Glutamatergic neuron (in vitro differentiated cells): ENCODE measurements at places on chromosomes 4 and X.

DNA sequence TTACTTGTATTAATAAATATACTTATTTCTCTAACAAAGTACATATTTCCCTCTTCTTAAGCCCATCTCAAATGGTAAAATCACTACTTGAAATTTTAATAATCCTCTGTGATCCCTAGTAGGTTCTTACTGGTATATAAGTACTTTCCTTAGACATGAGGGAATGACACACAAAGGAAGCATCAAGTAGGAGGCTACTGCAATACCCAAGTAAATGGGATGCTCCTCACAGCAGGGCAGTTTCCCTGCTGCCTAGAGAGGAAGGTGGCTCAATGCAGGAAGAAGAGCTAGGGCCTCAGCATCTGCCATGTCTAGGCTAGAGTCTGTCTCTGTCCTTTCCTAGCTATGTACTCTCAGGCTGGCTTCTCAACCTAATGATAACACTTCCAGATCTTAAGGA lies 122.1 kb upstream of the DIPK2B start:
- H3K36me3 ChIP-seq: no peaks in the 10 kb centered on the region
- no peak for DNase-seq
- no peaks in the 10 kb centered on the region for H3K4me1 ChIP-seq
- H3K27me3 ChIP-seq: peaks cover 4% of the 10 kb centered on the region

DNA sequence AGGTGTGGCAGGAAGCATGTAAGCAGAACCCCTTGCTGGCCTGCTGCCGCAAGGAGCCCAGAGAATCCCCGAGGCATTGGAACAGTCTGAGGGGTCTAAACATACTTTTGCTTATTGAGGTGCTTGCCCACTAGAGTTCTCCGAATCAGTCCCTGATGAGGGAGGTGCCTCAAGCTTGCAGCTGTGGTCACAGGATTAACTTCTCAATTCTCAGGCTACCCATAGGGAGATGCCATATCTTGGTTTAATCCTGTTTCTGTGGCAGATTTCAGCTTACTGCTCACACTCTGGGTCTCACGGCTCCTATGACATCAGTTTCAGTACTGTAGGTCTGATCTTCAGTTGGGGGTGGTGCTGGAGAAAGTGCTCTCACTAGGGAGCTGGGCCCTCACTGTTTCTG lies 39.9 kb downstream of the CCNG2 start:
- no peak overlapping the region for H3K27ac ChIP-seq
- H3K36me3 ChIP-seq: peaks cover 6% of the 10 kb centered on the region
- H3K4me3 ChIP-seq: no peak overlapping the region
- H3K27me3 ChIP-seq: no peaks in the 10 kb centered on the region
- no peak for DNase-seq

DNA sequence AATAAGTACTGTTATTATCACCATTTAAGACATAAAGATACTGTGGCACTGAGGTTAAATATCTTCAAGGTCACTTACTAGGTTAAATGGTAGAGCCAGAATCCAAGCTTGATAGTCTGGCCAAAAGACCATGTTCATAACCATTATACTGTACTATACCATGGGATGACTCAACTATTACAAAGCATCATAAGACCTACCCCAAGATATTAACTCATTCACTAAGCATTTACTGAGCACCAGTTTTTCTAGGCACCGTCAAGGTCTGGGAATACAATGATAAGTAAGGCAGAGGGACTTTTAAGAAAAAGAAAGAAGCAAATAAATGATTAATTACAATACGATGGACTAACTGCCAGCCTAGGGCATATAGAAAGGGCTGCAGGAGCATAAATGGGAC lies 95.5 kb upstream of the KCTD8 start:
- no peaks in the 10 kb centered on the region for H3K27me3 ChIP-seq
- H3K36me3 ChIP-seq: no peaks in the 10 kb centered on the region
- H3K4me1 ChIP-seq: no peaks in the 10 kb centered on the region
- no peak overlapping the region for H3K27ac ChIP-seq
- no peak overlapping the region for H3K4me3 ChIP-seq

GRCh38 chr4:179145746-179146525 lies 1703.7 kb upstream of the AGA start:
- H3K4me1 ChIP-seq: no peaks in the 10 kb centered on the region
- H3K27me3 ChIP-seq: no peaks in the 10 kb centered on the region
- H3K27ac ChIP-seq: no peak overlapping the region
- DNase-seq: no peak
- no peak overlapping the region for H3K4me3 ChIP-seq

DNA sequence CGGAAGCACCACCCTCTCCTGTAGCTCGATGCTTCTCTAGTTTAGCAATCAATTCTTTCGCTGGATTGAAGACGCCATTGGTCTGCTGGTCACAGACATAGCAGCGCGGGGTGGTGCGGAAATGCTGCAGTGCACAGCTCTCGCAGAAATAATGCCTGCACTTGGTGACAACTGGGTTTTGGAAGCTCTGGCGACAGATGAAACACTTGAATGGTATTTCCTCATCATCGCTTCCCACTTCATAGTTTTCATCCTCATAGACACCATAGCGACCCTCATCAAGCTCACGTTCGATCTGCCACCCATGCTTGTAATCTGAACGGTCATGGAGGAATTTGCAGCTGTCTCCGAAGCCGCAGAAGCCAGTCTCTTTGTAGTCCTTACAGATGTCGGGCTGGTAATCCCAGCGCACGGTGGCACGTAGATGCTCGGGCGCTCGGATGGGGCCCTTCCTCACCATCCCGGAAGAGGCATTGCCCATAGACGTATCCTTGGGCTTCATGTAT lies 854 bp downstream of the RNF113A start:
- H3K4me1 ChIP-seq: peaks cover 3% of the 10 kb centered on the region
- DNase-seq: peak; percentile 23
- peaks cover 5% of the 10 kb centered on the region for H3K27me3 ChIP-seq
- H3K27ac ChIP-seq: peak overlapping the region; percentile 99

- peaks cover 2% of the 10 kb centered on the region for H3K27me3 ChIP-seq
- no peak overlapping the region for H3K27ac ChIP-seq
These were observed 230.8 kb upstream of the ANKRD50 start for GRCh38 chr4:124943145-124943889.

DNA sequence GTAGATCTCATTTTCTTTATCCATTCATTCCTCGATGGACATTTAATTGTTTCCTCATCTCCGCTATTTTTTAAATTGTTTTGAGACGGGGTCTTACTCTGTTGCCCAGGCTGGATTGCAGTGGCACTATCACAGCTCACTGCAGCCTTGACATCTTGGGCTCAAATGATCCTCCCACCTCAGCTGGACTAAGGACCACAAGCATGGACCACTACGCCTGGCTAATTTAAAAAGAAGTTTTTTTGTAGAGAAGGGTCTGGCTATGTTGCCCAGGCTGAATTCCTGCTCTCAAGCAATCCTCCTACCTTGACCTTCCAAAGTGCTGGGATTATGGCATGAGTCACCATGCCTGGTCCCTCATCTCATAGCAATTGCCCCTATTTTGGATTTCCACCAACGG lies 7.0 kb upstream of the TRIML1 start:
- H3K27ac ChIP-seq: no peak overlapping the region
- no peaks in the 10 kb centered on the region for H3K4me1 ChIP-seq
- no peaks in the 10 kb centered on the region for H3K36me3 ChIP-seq
- no peaks in the 10 kb centered on the region for H3K27me3 ChIP-seq
- no peak for DNase-seq
- no peak overlapping the region for H3K4me3 ChIP-seq

DNA sequence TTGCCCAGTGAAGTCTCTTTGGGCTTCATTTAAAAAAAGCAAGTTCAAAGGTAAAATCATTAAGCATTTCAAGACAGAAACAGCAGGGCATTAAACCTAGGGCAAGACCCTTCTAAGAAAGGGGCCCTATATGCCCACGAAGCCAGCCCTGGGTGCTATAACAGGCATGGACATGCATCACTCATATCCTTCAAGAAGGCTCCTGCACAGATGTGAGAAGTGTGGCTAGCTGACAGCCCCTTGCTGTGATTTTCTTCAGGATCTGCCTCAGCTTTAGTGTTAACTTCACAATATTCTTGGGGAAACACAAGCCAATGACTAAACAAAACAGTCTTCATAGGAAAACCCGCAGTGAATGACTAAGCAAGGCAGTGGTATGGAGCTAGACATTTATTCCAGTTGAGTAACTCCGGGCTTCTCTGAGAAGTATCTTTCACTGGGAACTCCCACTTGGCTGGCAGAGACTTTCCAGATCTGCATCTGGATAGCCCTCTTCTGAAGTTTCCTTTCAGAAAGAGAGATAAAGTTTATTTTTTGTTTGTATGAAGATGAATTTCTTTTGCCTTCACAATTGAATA lies 11.9 kb upstream of the MAOA start:
- H3K36me3 ChIP-seq: no peaks in the 10 kb centered on the region
- DNase-seq: no peak
- H3K4me3 ChIP-seq: no peak overlapping the region
- H3K4me1 ChIP-seq: no peaks in the 10 kb centered on the region

GRCh38 chrX:114959729-114960128 lies 57.7 kb downstream of the IL13RA2 start:
- no peak for DNase-seq
- H3K4me3 ChIP-seq: no peak overlapping the region

- H3K27ac ChIP-seq: no peak overlapping the region
- no peaks in the 10 kb centered on the region for H3K27me3 ChIP-seq
- no peak overlapping the region for H3K4me3 ChIP-seq
- H3K4me1 ChIP-seq: no peaks in the 10 kb centered on the region
These were observed 65.3 kb downstream of the HPRT1 start for GRCh38 chrX:134525086-134525792.

DNA sequence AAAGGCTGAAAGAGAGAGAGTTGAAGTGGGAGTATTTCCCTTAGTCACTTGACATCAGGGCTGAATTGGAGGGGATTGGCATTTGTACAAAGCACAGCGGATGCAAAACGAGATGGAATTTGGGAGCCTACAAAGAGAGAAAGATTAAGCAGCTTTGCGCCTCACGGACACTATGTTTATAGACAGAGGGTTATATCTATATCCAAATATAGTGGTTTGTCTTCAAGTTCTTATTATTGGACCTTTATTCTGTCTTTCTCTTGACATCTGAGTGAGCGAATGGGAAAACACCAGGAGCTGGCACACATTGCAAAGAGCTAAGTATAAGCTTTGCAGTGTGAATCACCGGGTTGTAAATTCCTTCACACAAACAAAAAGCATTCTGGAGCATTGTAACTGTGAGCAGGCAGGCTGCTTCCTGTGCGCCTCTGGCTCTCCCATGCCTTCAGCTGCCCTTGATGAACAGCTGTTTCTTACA lies 500.2 kb downstream of the STIM2 start:
- no peaks in the 10 kb centered on the region for H3K4me1 ChIP-seq
- H3K27ac ChIP-seq: no peak overlapping the region
- no peaks in the 10 kb centered on the region for H3K36me3 ChIP-seq
- H3K27me3 ChIP-seq: no peaks in the 10 kb centered on the region

- H3K4me3 ChIP-seq: no peak overlapping the region
- no peaks in the 10 kb centered on the region for H3K36me3 ChIP-seq
- H3K4me1 ChIP-seq: no peaks in the 10 kb centered on the region
- DNase-seq: no peak
- H3K27me3 ChIP-seq: no peaks in the 10 kb centered on the region
These were observed 33.3 kb downstream of the IL2 start for GRCh38 chr4:122423246-122423645.

GRCh38 chr4:185298728-185299430 lies 89.5 kb downstream of the SNX25 start:
- no peak overlapping the region for H3K4me3 ChIP-seq
- no peak overlapping the region for H3K27ac ChIP-seq
- H3K4me1 ChIP-seq: no peaks in the 10 kb centered on the region
- peaks cover 2% of the 10 kb centered on the region for H3K36me3 ChIP-seq
- DNase-seq: no peak
- H3K27me3 ChIP-seq: no peaks in the 10 kb centered on the region

GRCh38 chrX:111165902-111166301 lies 69.9 kb downstream of the PAK3 start:
- H3K27me3 ChIP-seq: no peaks in the 10 kb centered on the region
- H3K4me1 ChIP-seq: no peaks in the 10 kb centered on the region
- DNase-seq: no peak
- H3K27ac ChIP-seq: no peak overlapping the region
- no peaks in the 10 kb centered on the region for H3K36me3 ChIP-seq

DNA sequence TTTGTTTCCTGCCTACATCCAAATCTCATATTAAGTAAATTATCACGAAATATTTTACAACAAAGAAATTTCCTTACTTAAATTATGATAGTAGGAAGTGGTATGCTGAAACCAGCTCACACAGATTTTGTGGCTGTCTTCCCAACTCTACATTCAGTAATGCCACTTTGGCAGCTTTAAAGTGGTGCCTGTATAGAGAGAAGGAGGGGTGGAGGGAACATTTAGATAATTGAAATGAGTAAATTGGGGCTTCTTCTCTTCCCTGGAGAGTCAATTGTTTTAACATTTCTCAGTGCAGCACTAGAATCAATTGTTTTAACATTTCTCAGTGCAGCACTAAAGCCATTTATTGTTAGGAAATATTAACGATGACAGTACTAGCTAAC lies 1323.1 kb downstream of the PCDH7 start:
- DNase-seq: no peak
- no peaks in the 10 kb centered on the region for H3K4me1 ChIP-seq
- H3K4me3 ChIP-seq: no peak overlapping the region
- no peaks in the 10 kb centered on the region for H3K36me3 ChIP-seq
- H3K27me3 ChIP-seq: peaks cover 4% of the 10 kb centered on the region

GRCh38 chr4:83358410-83358809 lies 23.8 kb upstream of the HPSE start:
- no peaks in the 10 kb centered on the region for H3K4me1 ChIP-seq
- H3K27me3 ChIP-seq: no peaks in the 10 kb centered on the region
- no peak overlapping the region for H3K4me3 ChIP-seq
- no peak overlapping the region for H3K27ac ChIP-seq
- no peak for DNase-seq

DNA sequence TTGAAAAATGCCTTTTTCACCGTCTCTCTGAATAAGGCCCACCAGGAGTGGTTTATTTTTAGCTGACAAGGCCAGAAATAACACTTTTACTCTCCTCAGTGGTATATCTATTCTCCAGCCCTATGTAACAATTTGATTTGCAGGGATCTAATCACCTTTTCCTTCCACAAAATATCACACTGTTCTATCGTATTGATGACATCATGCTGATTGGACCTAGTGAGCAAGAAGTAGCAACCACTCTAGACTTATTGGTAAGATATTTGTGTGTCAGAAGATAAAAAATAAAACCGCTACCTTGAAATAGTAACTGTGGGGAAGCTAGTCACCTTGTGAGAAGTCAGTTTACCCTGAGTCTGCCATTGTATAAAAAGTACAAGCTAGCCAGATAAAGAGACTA lies 27.7 kb downstream of the AGTR2 start:
- H3K4me1 ChIP-seq: no peaks in the 10 kb centered on the region
- no peaks in the 10 kb centered on the region for H3K27me3 ChIP-seq
- H3K36me3 ChIP-seq: no peaks in the 10 kb centered on the region
